T-helper 2 cell treated with Interferon-gamma antibody and Interleukin-4, amounts not matched to agents 5 μg/mL and 100 μg/mL, for 36 hours (primary cell): ENCODE measurements at places on chromosomes 1 and 21.

GRCh38 chr1:160855181-160855981, 7.3 kb downstream of the CD244 start:
- no peak for DNase-seq

DNA sequence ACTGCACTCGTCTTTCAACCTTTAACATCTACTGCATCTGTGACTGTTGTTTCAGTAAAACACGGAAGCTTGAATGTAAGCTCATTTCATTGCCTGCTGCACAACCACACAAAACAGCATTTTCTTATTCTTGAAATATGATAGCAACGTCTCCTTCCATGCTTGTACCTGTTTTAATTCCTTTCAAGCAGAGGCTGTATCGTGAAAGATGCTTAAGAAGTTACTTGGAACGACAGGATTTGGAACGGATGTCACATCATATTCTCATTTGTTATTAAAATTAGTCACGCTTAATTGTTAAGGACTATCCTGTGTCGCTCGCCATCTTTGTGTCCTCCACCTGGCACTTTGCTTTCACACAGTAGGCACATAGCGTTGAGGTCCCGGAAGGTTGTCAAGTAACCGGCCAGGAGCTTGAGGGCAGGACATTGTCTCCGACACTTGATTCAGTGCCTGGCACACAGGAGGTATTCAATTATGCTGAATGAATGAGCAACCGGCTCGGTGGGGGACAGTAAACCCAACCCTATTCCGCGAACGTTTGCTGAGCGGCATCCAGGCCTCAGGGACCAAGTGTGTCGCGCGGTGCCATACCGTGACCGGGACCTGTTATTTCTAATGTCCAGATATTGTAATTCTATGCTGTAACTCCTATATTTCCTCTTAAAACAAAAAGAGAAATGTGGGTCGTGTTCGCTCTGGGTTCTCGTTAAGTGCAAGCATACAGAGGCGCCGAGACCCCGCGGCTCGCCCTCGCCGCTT, 499 bp upstream of the SH3GLB1 start:
- peak; percentile 50 for DNase-seq

DNA sequence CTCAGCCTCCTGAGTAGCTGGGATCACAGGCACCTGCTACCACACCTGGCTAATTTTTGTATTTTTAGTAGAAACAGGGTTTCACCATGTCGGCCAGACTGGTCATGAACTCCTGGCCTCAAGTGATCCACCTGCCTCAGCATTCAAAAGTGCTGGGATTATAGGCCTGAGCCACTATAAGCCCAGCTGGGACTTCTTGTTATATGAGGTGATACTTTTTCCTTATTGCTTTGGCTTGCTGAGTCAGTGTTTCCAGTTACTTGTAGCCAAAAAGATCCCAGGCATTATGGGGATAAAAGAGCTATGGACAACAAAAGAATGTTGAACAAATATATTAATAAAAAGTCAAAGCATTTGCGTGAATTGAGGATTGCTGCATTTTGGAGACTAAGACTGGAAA, 69.9 kb upstream of the LPGAT1 start:
- DNase-seq = no peak

GRCh38 chr1:29708796-29709703, 472.7 kb downstream of the PTPRU start:
- no peak for DNase-seq

GRCh38 chr1:80310703-80311245, 1304.2 kb upstream of the ADGRL4 start:
- no peak for DNase-seq

- no peak for DNase-seq
These were observed 248.8 kb upstream of the FOXD3 start for GRCh38 chr1:63073309-63074306.
